Stimulated activated naive CD8-positive, alpha-beta T cell treated with anti-CD3 and anti-CD28 coated beads, Interleukin-15, amount 100 ng/mL, for 72 hours (primary cell): ENCODE measurements at places on chromosomes 4 and X.
A peak's percentile ranks its signal among the peaks of the same experiment; 100 is the strongest.

GRCh38 chr4:3699678-3700077 lies 66.5 kb upstream of the ADRA2C start:
- DNase-seq, result no peak

- DNase-seq, result peak; percentile 85
Measured at GRCh38 chrX:15335135-15336022, at the start of gene PIGA. Gene PIGA (minus strand): TSS chrX:15335523. CDS start chrX:15331930, 3,593 bp downstream.

GRCh38 chr4:139633661-139634060 lies 32.0 kb upstream of the MGST2 start:
- DNase-seq, result no peak

DNA sequence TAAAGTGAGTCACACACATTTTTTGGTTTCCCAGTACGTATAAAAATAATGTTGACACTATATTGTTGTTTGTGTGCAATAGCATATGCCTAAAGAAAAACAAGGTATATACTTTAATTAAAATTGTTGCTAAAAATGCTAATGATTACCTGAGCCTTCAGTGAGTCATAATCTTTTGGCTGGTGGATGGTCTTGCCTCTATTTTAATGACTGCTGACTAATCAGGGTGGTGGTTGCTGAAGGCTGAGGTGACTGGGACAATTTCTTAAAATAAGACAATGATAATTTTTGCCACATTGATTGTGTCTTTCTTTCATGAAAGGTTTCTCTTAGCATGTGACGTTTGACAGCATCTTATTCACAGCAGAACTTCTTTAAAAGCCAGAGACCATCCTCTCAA lies 21.0 kb upstream of the ANXA10 start:
- no peak for DNase-seq

DNA sequence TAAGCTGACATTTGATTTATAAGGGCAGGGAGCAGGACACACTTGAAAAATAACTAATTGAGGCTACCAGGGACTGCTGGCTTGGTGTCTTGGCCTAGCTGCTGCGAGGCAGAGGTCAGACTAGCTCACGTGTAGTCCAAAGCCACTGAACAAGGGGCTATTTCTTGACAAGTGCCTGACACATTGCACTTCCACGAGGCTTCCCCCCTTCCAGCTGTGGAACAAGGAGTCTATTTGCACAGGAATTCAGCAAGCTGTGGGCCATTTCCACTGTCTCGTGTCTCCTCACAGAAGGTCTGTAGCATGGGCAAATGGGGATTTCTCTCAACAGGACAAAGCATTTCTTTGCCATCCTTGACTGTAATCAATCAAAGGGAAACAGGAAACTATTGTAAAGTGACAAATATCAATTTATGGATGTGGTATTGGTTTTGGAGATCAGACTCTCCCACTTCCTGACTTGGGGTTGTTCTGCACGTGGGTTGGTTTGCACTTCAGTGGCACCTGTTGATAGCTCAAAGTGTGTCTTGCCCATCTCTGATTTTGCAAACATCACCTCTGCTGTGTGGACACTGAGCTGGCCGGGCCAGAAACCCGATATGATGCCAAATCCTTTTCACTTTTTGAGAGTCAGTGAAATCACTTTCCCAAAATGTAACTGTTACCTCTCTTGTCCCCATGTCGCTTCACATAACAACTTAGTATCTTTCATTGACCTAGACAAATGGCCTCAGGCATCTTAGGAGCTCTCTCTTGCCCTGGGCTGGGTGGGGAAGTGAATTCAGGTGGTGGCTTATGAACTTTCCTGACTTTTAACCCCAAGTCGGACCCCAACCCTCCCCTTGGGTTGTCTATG lies 107.4 kb upstream of the MAMLD1 start:
- no peak for DNase-seq

- DNase-seq, result no peak
Measured at GRCh38 chrX:121258545-121258944, 211.1 kb downstream of the GLUD2 start.

GRCh38 chr4:61938250-61938846 lies 738.2 kb downstream of the ADGRL3 start:
- DNase-seq, result peak; percentile 5

DNA sequence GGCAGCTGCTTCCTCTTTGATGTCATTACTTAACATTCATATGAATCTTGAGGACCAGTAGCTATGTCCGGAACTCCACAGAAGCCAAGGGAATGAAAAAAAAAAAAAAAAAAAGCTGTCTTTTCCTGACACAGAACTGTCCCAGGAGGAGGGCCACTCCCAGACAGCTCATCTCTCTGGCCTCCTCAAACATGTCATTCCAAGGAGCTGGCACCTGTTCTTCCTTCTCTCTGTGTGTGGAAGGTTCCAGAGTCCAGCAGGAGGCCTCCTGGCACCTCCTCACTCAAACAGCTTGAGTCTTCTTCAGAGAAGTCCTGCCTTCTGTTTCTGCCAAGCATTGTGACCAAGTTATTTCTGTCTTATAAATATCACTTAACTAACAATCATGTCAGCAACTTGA lies 458.5 kb downstream of the AFF2 start:
- DNase-seq, result no peak

DNA sequence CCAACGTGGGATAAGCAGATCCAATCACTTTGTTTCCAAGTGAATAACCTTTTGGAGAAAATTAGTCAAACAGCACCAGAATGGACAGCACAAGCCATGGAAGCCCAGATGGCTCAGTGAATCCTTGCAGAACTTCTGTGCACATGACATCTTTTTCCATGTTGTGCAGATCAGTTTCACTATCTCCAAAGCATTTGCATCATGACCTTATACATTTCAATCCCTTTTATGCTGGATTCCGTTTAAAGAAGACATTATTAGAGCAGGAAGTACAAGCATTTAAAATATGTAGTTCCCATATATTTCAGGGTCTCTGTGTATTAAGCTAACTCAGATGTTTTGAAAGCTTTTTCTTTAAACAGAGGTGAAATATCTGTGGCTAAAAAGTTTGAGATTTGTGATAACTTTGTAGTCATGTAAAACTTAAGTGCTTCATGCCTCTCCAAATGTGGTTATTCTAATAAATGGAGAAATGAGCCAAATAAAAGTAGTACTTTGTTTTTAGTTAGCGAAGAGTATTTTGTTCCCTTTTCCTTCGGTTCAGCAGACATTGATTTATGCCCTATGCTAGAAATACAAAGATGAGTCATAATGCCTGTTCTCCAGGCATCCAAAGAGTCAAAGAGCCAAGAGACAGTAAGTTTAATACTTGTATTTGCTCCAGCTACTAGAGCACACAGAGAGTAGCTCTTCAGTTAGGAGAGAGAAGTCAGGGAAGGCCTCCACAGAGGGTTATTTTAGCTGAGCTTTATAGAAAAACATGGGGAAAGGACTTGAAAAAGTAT lies 39.0 kb downstream of the PLAC8 start:
- no peak for DNase-seq

- no peak for DNase-seq
Measured at GRCh38 chrX:102491766-102492165, 20.2 kb upstream of the TCP11X2 start.

DNA sequence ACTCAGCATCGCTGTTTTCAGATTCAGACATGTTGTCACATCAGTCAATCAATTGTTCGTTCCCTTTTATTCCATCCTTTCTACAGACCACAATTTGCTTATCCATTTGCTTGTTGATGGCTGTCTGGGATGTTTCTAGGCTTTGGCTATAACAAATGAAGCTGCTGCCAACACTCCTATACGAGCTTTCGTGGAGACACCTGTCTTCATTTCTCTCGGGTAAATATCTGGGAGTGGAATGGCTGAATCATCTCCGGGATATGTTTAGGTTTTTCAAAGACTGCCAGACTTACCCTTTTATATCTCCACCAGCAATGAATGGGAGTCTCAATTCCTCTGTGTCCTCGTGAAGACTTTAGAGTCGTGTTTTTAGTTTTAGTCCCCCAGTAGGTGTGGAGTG lies 118.9 kb downstream of the SORCS2 start:
- no peak for DNase-seq

GRCh38 chr4:64068096-64068495 lies 341.2 kb downstream of the TECRL start:
- no peak for DNase-seq

GRCh38 chrX:71091263-71091662 lies 4.4 kb upstream of the FOXO4 start:
- no peak for DNase-seq

DNA sequence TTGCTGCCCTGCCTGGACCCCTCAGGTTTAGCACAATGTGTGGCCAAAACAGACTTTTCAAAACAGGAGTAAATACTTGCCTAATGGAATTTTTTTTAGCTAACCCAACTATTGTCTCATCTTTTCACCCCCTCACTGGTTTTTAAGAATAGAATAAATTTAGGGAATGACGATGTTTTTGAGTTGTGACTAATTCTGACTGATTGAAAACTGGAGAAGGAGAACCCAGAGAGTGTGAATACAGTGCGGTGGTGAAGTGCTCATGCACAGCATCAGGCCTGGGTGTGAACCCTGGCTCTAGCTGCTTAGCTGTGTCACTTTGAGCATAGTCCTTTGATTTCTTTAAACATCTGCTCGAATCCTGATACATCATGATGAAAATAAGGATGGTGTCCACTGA lies 10.5 kb downstream of the ANTXR2 start:
- DNase-seq, result no peak

DNA sequence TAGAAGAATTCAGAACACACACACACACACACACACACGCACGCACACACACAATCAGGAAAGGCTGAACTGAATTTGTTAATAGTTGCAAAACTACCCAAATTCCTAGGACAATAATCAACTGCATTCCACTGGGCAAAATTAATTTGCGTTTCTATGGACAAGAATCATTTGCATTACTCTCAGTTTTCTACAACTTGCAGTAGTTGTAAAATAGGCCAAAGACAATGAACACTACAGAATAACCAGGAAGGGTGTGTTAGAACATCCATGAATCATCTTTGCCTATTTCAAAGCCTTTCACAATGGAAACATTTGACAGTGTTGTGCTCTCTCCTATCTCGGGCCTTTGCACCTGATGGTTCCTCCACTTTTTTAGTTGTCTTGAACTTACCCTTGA lies 77.1 kb upstream of the IGFBP7 start:
- no peak for DNase-seq

DNA sequence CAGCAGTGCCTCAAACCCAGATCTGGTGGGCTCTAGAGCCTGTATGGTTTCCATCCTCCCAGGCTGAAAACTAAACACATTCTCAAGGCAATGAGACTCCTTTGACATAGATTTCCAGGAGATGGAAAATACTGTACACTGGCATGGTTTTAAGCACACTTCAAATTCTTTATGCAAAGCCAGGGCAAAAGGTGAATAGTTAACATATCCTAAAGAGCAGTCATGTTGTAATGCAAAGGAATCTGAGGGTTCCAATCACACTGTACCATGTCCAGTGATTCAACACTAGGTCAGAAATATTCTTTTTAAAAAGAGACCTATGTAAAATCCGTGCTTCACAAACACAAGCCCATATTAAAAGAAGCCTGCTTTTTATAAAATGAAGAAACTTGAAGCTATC lies 195.3 kb downstream of the QDPR start:
- no peak for DNase-seq

DNA sequence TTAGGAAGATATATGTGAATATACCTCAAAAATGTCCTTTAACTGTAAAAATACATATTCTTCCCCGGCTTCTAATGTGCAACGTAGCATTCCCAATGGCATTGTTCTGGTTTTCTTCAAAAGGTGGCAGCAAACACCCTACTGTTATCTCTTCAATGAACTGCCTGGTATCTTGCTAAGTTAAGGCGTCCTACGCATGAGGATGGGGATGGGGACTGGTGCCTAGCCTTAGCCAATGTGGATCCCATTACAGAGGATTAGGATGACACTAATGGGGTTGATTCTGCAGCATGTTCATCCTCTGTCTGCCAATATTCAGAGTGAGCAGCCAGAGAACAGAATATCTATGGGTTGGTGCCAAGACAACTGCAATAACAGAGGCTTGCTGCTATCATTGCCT lies 334.9 kb upstream of the ADGRL3 start:
- DNase-seq, result no peak

GRCh38 chrX:10017872-10018271 lies 50.7 kb downstream of the CLDN34 start:
- DNase-seq, result no peak

DNA sequence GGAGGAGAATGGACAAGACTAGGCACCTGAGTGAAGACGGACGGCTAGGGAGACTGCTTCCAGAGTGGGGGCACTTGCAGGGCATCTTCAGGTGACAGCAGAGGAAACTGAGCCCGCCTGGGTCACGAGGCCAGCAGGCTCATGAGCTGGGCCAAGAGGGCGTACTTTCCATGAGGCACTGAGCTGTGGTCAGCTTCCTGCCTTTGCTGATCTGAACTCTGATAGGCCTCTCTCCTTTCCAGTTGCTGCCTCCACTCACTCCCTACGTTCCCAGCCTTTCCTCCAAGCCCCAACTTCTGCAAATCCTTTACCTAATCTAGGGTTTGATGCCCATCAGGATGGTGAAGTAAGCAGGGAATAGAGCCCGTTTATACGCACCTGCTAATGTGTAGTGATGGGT lies 1.4 kb upstream of the L1CAM start:
- no peak for DNase-seq
